GM12891 (cell line): ENCODE measurements at places on chromosomes 7 and 10.

DNA sequence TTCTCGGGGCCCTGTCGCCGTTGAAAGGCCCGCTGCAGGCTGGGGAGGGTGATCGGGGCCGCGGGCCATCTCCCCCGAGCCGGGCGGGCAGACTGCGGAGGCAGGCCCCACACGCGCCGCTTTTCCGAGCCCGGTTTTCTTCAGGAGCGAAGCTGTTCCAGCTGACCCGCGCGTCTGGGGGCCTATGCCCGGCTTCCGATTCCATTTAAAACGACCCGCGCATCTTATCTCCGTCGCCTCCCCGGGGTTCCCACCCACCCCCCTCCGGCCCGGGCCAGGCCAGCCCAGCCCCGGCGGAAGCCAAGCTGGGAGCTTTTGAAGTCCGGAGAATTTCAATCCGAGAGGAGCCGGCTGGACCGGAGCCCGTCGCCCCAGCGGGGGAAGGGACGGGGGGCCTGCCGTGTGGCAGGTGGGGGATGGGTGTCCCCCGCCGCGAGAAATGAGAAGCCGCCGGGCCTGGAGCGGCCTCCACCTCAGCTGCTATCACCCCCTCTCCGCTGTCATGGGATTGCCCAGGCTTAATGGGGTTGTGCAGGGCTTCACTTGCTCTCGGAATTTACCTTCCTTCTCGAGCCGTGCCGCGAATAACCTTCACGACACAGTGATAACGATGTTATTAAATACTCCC lies 3.1 kb upstream of the EVX1 start:
- no peak for DNase-seq

DNA sequence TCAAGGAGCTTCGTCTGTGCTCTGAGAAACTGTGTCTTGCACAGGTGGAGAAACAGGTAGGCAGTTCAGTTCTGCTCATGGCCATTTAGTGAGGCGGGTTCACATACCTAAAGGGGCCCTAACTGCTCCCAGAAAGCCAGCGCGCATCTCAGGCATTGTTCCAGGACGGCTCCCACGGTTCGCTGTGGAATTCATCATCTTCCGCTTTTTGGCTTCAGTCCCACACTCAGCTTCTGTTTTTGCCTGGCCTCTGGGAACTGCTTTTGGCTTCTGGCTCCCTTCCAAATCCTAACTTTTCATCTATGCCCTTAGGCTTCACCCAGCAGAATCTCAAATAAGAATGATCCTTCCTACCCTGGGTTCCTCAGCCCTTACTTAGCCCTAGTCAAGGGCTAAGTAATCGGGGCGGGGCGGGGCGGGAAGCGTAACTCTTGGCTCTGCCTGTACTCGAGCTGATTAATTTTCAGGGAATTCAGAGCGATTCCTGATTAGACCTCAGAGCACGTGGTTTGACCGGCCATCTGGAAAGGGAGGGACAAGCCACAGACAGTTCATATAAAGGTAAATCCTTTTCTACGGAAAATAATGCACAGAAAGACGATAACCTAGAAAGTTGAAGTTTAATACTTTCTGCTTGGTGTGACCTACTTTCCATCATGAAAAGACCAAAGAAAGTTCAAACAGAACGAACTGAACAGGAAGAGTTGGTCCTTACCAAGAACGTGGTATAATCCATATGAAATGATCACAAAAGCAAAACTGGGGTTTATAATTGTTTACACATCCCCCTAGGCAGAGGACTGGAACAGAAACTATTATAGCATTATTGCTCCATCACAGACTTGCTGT lies 105.7 kb downstream of the ST8SIA6 start:
- no peak for DNase-seq

DNA sequence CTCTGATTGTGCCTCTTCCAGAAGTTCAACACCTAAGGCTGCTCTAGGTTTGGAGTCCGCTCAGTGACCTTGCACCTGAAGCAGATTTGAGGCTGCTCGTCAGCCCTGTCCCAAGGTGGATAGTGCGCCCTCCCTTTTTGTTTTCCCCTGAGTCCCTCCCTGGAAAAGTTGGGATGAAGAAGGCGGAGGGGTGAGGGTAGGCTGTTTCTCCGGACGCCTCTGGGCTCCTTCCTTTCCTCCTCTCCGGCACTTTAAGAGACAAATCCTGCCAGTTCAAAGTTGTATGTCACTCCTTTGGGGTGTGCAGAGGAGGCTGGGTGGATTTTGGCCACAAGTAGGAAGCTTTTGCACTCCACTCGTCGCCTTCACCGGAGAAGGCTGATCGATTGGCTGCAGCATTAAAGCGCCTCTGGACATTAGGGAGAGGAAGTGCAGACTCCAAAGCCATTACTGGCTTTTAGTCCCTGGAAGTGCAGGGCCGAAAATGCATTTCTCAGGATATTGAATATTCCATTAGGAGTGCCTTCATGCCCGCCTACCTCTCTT lies 81.9 kb upstream of the PRKG1 start:
- DNase-seq, result no peak

- DNase-seq, result peak; percentile 2
These were observed 161.8 kb upstream of the CACNA2D1 start for GRCh38 chr7:82605247-82605864.

DNA sequence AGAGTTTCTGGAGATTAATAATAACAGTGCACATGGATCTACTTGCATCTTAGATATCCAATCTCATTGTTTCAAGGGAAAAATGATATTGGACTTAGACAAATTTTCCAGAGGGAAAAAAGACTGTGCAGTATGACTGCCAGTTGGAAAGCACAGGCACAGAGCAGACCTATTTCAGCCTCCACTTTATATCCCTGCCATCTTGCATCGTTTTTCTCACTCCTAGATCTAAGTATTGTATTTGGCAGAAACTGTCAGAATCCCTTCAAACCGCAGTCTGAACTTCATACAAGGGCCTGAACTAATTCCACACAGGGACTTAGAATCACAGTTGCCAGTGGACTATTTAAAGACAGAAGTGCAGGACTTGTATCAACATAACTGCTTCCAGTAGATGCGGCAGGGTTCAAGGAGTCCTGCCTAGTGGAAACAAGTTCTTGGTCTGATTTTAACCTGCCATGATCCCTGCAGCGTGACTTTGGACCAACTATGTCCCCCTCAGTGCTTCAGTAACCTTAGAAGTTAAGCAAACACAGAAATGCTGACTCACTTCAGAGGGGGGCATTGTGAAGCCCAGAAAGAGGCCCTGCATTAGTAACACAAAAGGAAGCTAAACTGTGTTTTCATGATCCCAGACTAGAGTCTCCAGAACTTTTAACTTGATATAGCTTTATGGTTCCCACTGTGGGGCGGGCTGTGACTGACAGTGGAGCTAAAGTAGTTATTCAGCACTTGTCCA lies 95.7 kb upstream of the PALS2 start:
- DNase-seq, result no peak

DNA sequence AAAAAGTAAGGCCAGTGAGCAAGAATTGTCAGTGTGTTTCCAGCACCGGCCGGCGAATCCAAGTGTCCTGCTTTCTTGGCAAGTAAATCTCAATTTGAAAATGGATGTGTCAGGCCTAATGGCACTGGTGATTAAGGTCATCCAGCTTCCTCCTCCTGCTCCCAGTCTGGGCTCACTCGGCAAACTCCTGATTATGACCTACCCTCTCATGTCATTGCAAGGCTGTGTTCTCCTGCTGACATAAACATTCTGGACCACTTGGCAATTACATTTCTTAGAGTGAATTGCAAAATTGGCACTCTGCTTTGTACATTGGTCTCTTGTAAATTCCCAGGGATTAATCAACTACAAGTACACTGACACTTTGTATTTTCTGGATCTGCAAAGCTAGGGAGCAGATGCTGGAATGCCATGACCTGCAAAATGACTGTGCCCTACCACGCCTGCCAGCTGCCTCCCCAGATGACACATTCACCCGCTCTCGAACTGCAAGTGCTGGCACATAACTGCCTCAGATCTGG lies 473.8 kb downstream of the KIF20B start:
- no peak for DNase-seq

DNA sequence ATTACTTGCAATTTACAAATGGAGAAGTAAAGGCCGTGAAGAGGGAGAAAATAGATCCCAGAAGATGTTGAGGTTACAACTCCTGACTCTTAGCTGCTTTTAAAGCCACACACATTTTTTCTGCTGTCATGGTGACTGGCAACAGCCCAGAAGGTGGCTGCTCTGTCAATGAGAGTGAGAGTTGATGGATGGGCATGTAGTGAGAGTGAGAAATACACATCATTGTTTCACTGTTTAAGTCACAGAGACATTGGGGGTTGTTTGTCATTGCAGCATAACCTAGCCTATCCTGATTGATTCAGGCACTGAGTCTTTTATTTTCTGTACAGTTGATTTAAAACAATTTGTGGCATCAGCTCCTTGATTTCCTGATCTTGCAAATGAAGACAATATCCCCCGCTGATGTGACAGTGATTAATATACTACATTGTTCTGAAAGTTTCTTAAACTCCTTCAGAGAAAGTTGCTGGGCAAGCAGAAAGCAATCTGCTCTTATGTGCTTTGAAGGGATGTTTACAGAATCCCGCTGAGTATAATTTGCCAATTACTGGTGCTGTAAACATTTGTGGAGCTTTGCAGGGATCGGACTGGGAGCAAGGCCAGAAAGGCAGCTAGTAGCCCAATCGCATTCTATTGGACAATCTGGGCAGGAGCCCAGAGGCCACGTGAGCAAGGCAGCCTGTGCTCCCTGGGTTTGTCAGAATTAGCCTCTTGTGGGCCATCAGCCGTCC lies 229.6 kb downstream of the PRPF18 start:
- no peak for DNase-seq

GRCh38 chr10:126889421-126889820 lies 15.8 kb upstream of the DOCK1 start:
- DNase-seq, result no peak

DNA sequence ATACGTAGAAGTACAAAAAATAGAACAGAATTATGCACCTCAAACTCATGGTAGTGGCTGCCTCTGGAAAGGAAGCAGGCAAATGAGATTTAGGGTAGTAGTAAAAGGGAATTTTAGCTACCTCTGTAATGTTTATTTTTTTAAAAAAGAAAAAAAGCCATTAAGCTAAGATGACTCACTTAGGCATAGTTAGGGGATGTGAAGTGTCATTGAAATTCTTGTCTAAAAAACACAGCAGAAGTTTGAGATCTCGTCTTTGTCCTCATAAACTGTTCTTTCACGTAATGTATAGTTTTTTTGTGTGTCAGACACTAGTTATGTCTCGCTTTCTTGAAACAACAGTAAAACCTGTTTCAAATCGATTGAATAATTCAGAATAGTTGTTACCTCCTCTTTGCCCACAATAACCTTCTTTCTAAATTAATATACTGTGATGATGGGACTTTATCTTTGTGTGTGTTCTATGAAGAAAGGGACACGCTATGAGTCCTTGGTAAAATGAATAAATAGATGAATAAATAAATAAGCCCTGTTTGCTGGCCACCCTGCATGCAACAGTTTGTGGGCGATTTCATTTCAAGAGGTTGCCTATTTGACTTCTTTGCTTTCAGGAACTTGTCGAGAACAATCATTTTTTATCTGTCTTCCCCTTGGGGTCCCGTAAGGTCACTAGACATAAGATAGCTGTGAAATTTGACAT lies 14.5 kb upstream of the FBXW4 start:
- no peak for DNase-seq
